Right ventricle myocardium superior (tissue), 1 donor: ENCODE measurements at places on chromosomes 16 and 17. TPM values are rescaled to one million over a fixed set of nuclear protein-coding genes. Genes with fewer than 3 reads are reported as not detected.

Gene NPIPB5
- total RNA-seq, result 45.6 TPM

Gene GNG13
- not detected for total RNA-seq

Gene PIK3R5
- total RNA-seq, result 2.5 TPM

Gene PPM1E
- 1.7 TPM for total RNA-seq
